ENCODE measurements at places on chromosomes 6 and 20.

GRCh38 chr6:55825402-55826051 lies 49.9 kb downstream of the BMP5 start:
- DNase-seq: no peak

- DNase-seq: no peak
These were observed 43.1 kb upstream of the IL20RA start for GRCh38 chr6:137087902-137088301.

- no peak for DNase-seq
These were observed 18.4 kb downstream of the KAT14 start for GRCh38 chr20:18156045-18156444.

GRCh38 chr6:157438611-157439111 lies 57.7 kb downstream of the ZDHHC14 start:
- no peak for DNase-seq

- no peak for DNase-seq
These were observed 71.5 kb downstream of the SLC23A2 start for GRCh38 chr20:4929686-4930397.

GRCh38 chr6:89758830-89759229 lies 60.8 kb downstream of the MDN1 start:
- DNase-seq: no peak

GRCh38 chr6:56647172-56647762 lies 4.6 kb upstream of the DST start:
- no peak for DNase-seq

DNA sequence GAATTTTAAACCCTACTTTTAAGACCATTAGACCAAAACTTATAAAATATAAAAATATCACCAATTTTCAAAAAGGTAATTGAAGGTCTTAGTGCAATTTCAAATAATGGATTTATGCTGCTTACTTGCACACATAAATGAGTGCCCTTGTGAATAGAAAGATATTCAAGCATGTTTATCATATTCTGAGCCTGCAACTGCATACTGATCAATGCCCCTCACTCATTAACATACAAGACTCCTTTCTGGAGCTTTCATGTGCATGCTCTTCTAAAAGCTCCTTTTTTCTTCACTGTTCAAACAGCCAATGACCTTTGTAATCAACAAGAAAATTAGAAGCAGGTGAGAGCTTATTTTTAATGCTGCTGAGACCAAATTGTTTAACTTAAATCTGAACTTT lies 1139.3 kb downstream of the HACE1 start:
- DNase-seq: no peak

DNA sequence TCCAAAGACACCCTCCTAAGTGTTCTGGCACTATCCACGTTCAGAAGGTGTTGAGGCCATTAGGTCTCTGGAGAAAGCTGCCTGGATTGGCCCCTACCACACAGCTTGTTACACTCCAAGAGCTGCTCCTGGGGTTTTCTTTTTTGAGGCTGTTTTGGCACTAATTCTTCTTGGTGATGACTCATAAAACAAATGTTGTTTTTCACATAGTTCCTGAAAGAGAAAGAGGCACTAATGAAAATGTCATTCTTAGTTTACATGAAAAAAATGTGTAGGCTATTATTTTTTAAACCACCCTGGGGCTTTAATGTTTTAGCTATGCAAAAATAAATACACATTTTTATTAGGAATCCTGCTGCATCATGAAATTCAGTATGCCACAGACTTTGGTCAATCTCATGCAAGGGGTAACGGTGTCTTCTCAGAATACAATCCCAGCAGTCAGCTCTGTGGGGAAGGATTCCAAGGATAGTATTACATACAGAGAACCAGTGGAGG lies 38.1 kb downstream of the TBPL1 start:
- DNase-seq: no peak

DNA sequence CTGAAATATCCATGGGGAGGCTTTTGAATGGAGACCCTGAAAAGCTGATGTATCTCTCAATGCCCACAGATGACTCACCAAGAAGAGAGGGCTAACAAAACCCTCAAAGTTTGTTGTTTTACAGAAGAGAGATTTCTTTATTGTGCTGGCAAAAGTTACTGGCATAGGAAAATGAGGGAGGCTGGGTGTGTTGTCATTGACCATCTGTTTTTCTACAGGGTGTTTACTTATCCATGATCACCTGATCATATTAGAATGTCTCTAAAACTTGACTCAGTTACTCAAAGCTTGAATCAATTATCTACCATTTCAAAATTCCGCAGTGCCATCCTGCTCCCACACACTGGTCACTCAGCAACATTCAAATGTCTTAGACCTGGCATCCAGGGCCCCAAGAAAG lies 9.8 kb downstream of the NCOA6 start:
- no peak for DNase-seq

DNA sequence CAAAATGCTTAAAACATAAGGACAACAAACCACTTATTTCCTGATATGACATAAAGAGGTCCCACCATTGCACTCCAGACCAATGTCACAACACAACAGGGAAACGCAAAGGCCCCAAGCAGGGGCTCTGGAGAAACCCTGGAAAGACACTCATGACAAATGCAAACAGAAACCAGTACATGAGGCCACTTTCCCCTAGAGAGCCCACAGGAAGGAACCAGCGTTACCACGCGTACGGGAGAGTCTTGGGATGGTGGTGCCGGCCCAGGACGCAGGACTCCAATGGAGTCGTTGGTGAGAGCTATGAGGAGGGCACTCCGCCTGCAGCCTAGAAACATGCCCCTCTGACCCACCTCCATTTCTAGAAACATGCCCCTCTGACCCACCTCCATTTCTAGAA lies 20.2 kb downstream of the GMEB2 start:
- no peak for DNase-seq

- DNase-seq: no peak
These were observed 715 bp downstream of the PSMF1 start for GRCh38 chr20:1119128-1119505.

GRCh38 chr6:25316626-25317025 lies 37.5 kb downstream of the CARMIL1 start:
- DNase-seq: no peak

GRCh38 chr6:150250826-150251225 lies 108.0 kb downstream of the PPP1R14C start:
- no peak for DNase-seq

DNA sequence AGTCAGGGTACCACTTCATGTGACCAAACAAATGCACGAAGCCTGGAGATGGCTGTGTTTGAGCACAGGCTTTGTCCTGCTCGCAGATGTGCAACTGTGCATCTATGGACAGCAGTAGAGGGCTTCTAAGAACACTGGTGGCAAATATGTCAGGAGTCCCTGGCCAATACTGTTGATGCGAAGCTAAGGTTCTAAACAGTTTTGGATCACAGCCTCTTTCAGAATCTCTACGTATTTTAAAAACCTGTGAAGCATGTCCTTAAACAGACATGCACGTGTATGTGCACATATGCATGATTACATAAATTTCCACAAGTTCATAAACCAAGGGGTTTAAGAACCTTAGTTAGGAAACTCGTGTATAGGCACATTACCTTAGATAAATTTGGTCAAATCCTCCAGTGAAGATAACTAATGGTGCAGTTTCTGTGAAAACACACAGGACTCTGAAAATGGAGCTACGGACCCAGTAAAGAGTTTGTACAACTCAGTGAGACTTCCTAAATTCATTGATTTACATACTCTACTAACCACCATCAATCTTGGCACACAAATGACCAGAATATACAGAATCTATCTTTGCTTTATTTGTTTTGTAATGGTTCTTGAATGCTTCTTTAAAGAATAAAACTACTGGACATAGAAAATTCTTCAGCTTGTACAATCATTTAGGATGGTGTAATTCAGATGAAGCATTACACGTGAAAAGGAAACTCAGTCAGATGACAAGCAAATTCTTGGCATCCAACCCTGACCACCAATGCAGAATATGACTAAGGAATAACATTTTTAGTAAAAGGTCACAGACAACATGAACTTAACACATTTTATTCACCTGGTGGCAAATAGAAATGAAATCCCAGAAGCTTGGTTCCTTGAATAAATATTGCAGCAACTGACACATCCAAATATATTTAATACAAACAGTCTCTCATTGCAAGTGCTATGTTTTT lies 27.4 kb downstream of the KCNQ5 start:
- no peak for DNase-seq

DNA sequence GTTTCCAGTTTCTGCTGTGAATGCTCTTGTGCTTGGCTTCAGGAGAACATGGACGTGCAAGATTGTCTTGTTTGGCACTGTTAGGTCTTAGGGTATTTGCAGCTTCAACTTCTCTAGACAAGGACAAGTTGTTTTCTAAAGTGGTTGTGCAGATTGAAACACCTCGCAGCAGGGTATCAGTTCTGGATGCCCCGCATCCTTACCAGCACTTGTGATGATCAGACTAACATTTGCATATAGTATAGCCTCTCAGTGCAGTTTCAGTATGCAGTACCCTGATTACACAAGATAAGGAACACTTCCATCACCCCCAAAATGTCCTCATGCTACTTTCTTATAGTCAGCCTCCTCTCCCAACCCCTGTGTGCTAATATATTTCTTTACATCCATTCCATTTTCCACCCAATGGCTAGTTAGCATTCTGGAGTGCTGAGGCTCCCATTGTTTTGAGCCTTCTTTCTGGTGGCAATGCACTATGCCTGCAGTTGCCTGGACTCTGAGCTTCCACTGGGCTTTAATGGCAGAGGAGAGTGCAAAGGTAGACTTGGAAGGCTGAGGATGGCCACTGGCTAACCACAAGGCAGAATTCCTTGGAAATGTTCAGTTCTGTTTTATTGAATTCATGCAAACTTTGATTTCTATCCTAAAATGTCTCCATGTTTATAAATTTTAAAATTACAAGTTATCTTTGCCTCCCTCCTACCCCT lies 35.4 kb downstream of the KIF3B start:
- no peak for DNase-seq

- DNase-seq: no peak
These were observed 327.8 kb downstream of the TAF4 start for GRCh38 chr20:61737812-61738443.

- DNase-seq: no peak
These were observed 44.0 kb downstream of the B4GALT5 start for GRCh38 chr20:49669601-49670189.

GRCh38 chr20:48181261-48181935 lies 396.1 kb upstream of the SULF2 start:
- no peak for DNase-seq

DNA sequence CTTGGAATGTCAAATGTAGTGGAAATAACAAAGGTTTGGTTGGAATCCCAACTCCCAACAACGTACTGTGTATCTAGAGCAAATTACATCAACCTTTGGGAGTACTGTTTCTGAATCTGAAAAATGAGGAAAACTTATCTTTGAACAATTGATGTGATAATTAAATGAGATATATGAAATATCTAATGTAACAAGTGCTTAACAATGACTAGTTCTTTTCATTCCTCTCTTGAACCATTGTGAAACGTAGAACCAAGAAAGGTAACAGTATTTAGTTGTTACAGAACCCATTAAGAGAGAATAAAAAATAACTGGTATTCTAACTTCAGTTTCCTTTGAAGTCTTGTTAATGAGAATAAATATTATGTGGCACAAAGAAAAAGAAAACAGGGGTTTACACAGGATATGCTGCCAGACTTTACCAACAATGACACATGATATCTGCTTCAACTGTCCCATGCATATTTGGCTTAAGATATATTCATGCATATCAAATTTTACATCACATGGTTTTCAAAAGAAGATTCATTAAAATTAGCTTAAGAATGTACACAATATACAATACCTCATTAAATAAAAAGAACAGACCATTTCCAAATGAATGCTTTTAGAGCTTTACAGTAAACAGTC lies 111.8 kb downstream of the ATG5 start:
- DNase-seq: no peak

DNA sequence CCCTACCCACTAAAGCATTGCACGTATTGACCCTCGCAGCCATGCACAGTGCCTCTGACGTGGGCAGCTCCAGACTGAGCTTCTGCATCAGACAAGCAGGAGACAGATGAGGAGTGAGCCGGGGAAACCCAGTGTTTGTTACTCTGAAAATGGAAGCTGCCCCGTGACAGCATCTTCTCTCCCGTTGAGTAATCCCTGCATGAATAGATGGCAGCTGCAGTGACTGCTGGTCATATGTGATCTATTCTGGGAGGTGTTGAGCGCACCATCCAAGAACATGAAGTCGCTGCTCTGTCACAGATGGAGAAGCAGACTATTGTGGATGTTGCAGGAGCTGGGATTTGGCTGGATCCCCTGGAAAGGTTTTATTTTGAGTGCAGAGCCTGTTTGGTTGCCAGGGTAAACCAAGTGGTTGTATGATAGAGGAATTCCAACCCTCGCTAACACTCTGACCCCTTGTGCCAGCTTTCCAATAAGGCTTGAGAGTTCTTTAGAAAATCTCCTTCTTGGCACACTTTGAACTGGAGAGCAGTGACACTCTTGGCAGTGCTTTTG lies 242.2 kb downstream of the NRN1 start:
- DNase-seq: no peak

DNA sequence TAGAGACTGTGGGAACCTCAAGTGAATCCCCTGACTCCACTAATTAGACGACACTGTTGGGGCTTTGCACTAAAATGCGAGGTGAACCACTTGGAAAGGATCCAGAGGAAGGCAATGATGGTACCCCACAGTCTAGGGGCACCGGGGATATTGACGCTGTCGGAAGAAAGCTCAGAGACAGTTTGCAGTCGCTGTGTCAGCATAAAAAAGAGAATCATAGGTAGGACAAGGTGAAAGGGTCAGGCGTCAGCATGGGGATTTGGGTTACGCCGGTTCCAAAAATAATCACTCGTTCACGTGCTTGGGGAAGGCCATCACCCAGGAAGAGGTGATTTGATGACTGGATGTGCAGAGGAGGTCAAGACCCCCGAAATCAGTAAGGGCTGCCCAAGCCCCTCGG lies 598.0 kb upstream of the NOX3 start:
- no peak for DNase-seq

DNA sequence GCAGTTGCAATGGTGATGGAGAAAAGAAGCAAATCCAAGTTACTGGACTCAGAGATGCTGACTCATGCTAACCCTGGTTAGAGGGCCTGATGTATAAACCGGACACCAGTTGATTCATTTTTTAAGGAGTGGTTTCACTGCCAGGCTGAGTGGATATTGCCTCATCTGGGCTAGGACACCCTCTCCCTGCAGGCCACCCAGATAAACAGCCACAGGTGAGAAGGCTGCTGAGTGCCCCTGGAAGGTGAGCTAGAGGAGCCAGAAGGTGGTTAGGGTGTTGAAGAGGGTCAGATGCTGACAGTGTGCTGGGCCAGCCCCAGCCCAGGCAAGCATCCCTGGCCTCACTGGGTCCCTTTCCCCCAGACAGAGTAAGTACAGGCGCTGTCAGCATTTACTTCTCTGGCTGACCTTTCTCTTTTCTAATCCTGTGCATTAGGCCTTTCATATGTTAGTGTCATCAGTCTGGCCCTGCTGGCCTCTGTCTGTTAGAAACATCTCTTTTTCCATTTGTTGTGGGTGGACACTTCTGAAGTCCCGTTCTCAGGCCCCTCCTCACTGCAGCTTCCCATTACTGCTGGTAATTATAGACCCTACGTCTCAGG lies 13.5 kb downstream of the EPB41L1 start:
- DNase-seq: no peak

GRCh38 chr6:44102527-44102926 lies 24.7 kb downstream of the MRPL14 start:
- DNase-seq: no peak

- DNase-seq: no peak
These were observed 303.9 kb downstream of the CDKAL1 start for GRCh38 chr6:20838113-20838512.

GRCh38 chr20:41854765-41855164 lies 236.6 kb upstream of the CHD6 start:
- no peak for DNase-seq

Measured in stimulated activated CD8-positive, alpha-beta memory T cell treated with anti-CD3 and anti-CD28 coated beads, Interleukin-15, amount 100 ng/mL, for 1 hour (primary cell).